ENCODE measurements at places on chromosomes 2 and 18.

DNA sequence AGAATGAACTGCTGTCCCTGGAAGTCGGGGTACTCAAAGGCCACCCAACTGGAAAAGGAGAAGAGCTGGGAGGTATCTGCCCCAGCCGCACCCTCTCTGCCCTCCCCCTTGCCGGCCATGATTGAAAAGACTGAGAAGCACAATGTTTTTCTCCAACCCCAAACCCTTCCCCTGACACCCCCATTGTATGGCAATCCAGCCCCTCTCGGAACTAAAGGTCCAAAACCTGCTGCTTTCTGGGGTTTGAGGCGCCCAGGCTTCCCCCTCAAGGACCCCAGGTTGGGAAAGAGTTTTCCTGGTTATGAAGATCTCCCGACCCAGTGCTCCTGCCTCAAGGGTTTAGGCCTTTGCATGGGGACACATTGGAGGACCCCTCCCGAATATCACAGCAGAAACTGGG is 1.0 kb downstream of the CRYBA2 start:
- no peak for DNase-seq
- no peak overlapping the region for H3K4me3 ChIP-seq
- H3K4me1 ChIP-seq: no peaks in the 10 kb centered on the region
- peaks cover 96% of the 10 kb centered on the region for H3K27me3 ChIP-seq

DNA sequence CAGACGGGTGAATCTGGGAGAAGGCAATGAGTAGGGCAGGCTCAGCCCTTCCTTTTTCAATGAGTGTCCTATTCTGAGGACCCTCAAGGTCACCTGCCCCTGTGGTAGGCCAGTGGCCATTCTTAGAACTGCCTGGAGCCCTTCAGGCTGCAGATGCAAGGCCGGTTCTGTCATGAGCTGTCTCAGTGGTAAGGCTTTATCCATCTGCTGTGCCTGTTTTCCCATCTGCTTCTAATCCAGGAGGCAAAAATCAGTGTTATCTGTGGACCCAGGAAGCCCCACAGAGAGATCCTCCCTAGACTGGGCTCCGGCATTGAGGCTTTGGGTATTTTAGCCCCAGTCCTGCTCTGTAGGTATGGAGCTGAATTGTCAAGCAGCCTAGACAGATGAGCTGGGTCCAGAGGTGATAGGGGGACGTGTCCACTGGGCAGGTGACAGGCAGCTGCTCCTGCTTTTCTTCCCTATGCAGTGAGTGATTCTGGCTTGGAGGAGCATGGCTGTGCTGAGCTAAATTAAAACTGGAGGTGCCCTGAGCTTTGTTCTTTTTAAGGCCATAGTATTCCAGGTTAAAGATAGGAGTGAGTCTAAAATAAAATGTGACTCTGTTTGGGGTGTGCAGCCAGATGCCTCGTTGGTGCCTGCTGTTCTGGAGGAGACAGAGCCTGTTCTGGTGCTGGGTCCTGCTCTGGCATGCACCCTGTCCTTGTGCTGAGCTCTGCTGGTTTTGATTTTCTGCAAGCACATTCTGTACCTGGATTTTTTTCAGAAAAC is 92.5 kb downstream of the FHOD3 start:
- H3K4me3 ChIP-seq: no peak overlapping the region
- peaks cover 12% of the 10 kb centered on the region for H3K36me3 ChIP-seq
- H3K27me3 ChIP-seq: no peaks in the 10 kb centered on the region
- no peak for DNase-seq
- no peaks in the 10 kb centered on the region for H3K4me1 ChIP-seq

DNA sequence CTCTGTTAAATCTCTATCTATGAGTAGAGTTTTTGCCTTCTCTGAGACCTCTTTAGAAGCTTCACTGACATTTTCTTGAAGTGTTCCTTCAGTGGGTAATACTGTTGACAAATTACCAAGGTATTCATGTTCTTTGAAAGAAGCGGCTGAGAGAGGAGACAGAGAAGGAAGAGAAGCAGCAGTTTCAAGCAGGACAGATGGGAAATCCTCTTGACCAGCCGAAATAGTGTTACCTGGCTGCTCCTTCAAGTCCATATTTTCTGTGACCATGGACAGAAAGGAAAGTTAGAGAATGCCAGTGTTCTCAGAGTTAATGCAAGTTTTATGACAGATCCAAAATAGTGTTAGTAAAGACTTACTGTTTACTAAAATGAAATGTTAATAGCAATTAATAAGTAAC is 23.0 kb downstream of the RTN4 start:
- no peak overlapping the region for H3K4me3 ChIP-seq
- no peak for DNase-seq
- H3K4me1 ChIP-seq: peaks cover 23% of the 10 kb centered on the region
- H3K27ac ChIP-seq: no peak overlapping the region

DNA sequence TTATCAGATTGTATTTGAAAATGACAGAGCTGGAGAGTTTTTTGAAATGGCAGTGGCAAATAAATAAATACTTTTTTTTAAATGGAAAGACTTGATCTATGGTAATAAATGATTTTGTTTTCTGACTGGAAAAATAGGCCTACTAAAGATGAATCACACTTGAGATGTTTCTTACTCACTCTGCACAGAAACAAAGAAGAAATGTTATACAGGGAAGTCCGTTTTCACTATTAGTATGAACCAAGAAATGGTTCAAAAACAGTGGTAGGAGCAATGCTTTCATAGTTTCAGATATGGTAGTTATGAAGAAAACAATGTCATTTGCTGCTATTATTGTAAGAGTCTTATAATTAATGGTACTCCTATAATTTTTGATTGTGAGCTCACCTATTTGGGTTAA is 30.9 kb downstream of the CD28 start:
- H3K36me3 ChIP-seq: no peaks in the 10 kb centered on the region
- no peaks in the 10 kb centered on the region for H3K27me3 ChIP-seq
- no peak overlapping the region for H3K27ac ChIP-seq
- no peak overlapping the region for H3K4me3 ChIP-seq
- H3K4me1 ChIP-seq: peaks cover 6% of the 10 kb centered on the region

- H3K4me3 ChIP-seq: no peak overlapping the region
- no peaks in the 10 kb centered on the region for H3K27me3 ChIP-seq
- peaks cover 10% of the 10 kb centered on the region for H3K4me1 ChIP-seq
- H3K36me3 ChIP-seq: no peaks in the 10 kb centered on the region
- DNase-seq: no peak
Measured at GRCh38 chr2:147810883-147811765, 33.7 kb upstream of the ACVR2A start.

DNA sequence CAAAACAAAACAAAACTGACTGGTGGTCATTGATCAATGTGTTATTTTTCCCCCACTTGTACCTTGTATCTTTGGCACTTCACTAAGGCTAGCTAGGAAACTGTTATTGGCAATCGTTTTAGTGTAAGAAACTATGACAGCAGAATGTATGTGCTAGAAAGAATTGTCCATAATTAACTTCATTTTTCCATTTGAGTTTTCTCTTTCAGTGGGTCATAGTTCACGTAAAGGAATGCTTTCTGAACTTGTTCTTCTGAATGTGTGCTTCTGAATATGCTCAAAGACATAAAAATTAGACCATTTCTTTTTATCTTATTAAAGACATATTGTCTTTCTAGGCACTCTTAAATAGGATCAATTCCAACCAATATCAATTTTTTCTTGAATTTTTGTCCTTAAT is 132.2 kb downstream of the ASXL3 start:
- H3K27me3 ChIP-seq: no peaks in the 10 kb centered on the region
- no peak overlapping the region for H3K4me3 ChIP-seq
- DNase-seq: no peak

DNA sequence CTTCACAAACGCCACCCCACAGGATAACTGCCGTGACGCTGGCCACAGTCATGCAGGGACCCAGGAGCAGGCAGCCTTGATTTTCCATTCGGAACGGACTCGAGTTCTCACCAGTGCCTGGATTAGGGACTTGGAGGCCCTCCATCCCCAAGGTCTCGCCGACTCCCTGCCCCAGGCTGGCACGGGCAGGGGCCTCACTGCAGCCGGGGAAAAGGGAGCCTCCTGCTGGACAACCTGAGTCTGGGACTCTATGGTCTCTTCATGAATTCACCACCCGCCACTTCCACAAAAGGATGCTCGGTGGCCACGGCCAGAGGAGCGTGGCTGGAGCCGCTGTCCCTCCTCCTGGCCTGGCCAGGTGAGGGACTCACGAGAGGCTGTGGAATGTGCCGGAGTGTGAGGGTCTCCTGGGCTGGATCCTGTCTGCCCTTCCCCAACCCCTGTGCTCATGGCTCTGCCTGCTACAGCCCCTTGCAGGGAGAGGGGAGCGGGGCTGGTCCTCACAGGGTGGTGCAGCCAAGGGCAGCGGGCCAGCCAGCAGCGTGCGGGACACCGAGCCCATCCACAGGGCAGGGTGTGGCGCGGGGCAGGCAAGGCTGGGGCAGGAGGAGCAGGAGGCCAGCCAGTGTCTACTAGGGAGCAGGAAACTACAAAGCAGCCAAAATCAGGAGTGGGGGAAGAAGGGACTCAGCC is 42.3 kb downstream of the AQP12A start:
- no peak for DNase-seq
- peak overlapping the region; percentile 50 for H3K27ac ChIP-seq
- H3K4me3 ChIP-seq: no peak overlapping the region
- H3K27me3 ChIP-seq: no peaks in the 10 kb centered on the region

DNA sequence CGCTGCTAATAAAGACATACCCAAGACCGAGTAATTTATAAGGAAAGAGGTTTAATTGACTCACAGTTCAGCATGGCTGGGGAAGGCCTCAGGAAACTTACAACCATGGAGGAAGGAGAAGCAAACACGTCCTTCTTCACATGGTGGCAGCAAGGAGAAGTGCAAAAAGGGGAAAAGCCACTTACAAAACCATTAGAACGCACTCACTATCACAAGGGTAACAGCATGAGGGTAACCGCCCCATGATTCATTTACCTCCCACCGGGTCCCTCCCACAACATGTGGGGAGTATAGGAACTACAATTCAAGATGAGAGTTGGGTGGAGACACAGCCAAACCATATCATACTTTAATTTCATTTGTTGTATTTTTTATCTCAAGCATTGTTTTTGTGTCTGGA is 67.5 kb downstream of the ATP9B start:
- no peak overlapping the region for H3K4me3 ChIP-seq
- no peak overlapping the region for H3K27ac ChIP-seq
- no peak for DNase-seq
- H3K27me3 ChIP-seq: no peaks in the 10 kb centered on the region
- H3K4me1 ChIP-seq: no peaks in the 10 kb centered on the region
- H3K36me3 ChIP-seq: peaks cover 4% of the 10 kb centered on the region
